ENCODE measurements at places on chromosomes 13 and 19. TPM values are rescaled to one million over a fixed set of nuclear protein-coding genes. Genes with fewer than 3 reads are reported as not detected.

The HAUS5 gene
- 31.7 TPM for total RNA-seq

DNA sequence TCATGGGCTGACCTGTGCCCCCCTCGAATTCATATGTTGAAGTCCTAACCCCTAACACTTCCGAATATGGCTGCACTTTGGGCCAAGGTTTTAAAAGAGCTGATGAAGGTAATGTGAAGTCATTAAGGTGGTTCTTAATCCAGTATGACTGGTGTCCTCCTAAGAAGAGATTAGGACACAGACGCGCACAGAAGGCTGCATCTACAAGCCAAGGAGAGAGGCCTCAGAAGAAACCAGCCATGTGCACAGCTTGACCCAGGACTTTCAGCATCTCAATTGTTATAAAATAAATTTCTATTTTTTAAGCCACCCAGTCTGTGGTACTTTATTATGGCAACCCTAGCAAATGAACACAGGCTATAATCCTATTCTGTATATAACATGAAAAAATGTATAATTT lies 99.9 kb downstream of the DOCK9 start:
- DNase-seq: no peak

- DNase-seq: no peak
Measured at GRCh38 chr13:98240974-98241373, 63.9 kb upstream of the RNF113B start.

DNA sequence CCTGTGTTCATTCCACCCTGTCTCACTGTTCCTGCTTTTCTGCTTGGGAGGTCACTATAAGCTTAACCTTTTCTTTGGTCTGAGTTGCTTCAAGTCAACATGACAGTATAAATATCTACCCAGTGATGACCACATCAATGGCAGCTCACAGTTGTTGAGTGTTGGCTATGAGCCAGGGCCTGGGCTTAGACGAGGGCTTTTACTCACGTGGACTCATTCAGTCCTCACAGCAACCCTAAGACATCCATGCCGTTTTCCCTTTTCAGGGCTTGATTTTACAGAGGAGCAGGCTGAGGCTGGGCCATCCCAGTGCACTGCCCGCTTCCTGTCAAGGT lies 10.2 kb upstream of the CCDC97 start:
- DNase-seq: no peak

DNA sequence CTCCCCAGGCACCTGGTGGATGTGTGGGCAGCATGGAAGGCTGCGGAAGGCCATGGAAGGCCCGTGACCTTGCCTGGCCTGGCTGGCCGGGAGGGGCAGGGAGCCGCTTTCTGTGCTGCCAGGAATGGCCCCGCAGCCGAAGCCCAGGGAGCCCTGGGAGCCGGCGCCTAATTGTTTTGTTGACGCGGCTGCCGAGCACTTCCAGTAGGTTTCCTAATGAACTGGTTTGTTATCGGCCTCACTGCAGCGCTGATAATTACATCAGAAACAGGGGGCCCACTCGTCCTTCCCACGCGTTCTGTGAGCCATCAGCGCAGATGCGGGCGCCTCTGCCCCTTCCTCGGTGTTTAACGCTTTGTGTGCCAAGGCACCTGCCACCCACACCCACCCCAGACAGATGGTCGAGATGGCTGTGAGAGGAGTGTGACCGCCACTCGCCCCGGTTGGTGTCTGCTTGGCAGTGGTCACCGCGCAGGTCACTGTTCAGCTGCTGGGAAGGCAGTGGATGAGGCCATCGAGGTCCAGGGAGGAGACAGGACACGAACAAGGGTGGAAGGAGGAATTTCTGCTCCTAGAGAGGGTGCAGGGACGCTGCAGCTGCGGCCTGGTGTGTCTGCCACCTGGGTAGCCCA lies 124.5 kb downstream of the KDM4B start:
- no peak for DNase-seq

The ZNF575 gene
- 1.9 TPM for total RNA-seq

The DNMT1 gene
- 235 TPM for total RNA-seq

DNA sequence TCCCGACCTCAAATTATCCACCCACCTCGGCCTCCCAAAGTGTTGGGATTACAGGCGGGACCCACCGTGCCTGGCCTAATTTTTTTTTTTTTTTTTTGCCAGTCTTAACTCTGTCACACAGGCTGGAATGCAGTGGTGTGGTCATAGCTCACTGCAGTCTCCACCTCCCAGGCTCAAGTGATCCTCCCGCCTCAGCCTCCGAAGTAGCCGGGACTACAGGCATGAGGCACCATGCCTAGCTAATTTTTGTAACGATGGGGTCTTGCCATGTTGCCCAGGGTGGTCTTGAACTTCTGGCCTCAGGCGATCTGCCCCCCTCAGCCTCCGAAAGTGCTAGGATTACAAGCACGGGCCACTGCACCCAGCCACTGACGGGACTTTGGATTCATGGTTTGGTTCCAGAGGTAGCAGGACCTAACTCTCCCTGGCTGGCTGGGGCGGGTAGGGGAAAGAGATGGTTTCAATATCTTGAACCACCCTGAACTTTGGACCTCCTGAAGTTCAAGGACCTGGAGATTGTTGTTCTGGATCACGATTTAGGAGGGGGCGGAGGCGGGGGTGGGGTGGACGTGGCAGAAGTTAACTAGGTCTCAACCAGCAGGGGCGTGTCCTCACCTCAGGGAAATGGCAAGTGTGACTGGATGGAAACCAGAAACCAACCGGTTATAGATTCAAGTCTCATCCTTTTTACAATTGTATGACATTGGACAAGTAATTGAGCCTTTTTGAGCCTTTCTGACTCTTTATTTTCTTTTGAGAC lies 40.8 kb downstream of the IER2 start:
- no peak for DNase-seq

GRCh38 chr19:13958043-13958442 lies 5.7 kb downstream of the DCAF15 start:
- DNase-seq: no peak

GRCh38 chr13:112742583-112742982 lies 52.7 kb downstream of the ATP11A start:
- DNase-seq: no peak

The GRAMD1A gene
- total RNA-seq: 75.4 TPM

Data from HCT116 (cell line).